NCI-H446 (cell line): ENCODE measurements at places on chromosomes 1 and 21.

GRCh38 chr21:31503939-31504338, 155.6 kb upstream of the SOD1 start:
- DNase-seq = no peak

- DNase-seq = peak; percentile 1
Observed at GRCh38 chr1:30034627-30035521, 688.5 kb downstream of the MATN1 start.

DNA sequence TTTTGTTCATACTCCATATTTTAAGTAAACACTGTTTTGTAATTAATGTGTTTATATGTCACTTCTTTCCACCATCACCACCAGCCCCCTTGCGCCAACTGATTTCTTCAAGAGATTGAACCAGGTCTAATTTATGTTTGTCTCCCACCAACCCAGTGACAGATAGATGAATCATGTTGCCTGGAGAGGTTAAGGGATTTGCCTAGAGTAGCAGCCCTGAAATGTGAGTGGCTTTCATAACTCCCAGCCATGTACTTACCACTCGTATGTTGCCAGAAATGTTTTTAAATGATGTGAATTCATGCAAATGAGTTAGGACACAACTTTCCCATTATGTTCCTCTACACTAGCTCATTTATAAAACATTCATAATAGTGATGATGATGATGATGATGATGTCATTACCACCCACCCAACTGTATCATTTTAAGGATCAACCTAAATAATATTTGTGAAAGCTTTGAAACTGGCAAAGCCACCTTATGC, 86.9 kb downstream of the LRRC8D start:
- DNase-seq = no peak

DNA sequence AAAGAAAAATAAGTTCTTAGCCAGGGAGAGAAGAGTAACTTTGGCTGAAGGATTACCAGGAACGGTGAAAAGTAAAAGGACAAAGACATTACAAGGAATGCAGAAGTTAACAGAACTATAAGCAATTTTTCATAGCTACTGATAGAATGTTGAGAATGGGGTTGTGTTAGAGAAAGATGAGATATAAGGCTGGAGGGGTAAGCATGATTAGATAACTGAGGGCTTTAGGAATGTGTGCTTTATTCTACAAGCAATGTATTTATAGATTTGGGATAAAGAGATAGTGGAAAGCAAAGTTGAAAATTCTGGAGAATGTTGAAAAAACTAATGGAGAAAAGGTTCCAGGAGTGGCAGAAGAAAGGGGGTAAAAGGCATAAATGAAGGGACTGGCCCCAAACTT, 65.4 kb upstream of the PTCH2 start:
- DNase-seq = no peak

- peak; percentile 28 for DNase-seq
Observed at GRCh38 chr1:1116701-1117468, 996 bp upstream of the C1orf159 start.

DNA sequence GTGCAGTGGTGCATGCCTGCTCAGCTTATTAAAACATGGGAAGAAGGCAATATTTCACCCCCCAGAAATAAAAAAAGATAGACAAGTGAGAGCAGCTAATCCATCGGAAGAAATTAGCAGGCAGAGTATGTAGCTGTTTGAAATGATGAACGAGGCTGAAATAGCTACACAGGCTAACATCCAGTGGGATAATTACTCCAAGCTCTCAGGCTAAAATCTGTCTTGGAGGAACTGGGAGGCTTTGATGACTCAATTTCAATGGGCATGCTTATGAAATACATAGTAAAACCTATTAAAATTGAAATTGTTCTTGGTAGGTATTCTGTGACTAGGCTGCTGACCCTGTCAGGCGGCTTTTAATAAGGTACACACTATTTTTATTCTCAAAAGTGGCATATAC, 84.1 kb upstream of the RRP15 start:
- no peak for DNase-seq

GRCh38 chr1:201655243-201655642, 116.3 kb downstream of the NAV1 start:
- DNase-seq = no peak

DNA sequence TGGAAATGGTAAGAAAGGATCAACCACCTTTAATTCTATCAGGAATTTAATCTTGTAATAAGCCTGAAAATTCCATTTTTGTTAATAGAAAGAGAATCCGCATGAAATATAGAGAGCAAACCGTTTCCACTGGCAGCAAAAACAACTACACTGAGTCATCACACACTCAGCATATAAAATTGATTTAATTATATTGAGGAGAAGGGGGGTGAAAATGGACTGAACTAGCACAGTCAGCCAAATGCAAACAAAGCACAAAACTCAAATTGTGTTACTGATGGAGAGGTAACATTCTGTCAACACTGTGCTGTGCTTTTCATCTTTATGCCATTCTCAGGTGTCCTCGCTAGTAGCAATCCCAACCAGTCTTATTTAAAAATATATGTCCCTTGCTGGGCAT, 1583.9 kb downstream of the MRPL39 start:
- no peak for DNase-seq

GRCh38 chr1:117146575-117147340, 25.2 kb upstream of the TRIM45 start:
- DNase-seq = peak; percentile 87

GRCh38 chr21:14271053-14271452, 55.1 kb downstream of the RBM11 start:
- no peak for DNase-seq

DNA sequence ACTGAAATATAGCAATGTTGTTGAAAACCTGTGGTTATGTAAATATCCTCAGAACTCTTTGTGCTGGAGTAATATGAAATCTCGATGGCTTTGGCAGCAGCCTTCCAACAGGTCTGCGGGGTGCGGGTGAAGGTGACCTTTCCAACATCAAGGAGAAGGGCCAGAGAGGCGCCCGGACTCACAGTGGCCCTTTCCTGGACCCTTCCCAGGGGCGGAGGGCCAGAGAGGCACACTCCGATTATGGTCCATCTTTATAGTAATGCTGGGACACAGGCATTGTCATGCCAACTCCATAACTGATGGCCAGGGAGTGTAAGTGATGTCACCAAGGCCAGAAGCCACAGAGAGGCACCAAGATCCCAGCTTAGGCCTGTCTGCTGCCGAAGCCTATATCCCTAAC, 18.1 kb downstream of the SLC37A1 start:
- DNase-seq = no peak

DNA sequence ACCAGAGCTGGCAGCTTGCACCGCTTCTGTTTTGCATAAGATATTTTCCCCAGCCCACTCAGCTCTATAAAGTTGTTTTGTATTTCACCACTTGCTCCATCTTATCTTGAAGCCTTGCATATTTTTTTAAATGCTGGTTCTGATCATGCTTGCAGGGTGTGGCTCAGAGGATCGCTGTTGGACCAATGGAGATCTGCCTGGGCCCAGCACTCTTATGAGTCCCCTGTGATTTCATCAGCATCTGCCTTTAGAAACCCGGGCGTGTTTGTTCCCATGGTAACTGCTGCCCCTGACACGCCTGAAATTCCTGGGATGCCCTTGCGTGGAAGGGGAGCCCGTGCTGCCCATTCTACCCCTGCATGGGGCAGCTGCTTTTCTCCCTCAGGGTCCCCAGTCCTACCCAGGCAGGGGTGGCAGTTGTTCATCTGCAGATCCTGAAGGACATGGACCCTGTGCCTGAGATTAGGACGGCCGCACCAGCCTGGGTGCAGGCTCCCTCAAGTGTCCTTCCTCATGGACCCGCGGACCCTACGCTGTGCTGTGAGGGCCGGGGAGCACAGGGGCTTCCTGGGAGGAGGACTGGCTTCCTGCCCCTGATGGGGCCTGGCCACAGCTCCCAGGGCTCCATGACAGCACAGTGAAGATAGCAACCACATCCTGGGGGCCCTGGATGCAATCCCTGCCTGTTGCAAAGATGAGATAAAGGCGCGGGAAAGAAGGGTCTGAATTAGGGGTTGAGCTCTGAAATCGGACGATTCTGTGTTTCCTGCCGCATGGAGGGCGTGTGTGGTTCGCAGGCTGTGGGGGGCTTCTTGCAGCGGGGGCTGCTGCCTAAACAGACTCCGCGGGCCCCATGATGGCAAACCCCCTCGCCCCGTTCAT, 226.5 kb downstream of the SDCCAG8 start:
- no peak for DNase-seq

GRCh38 chr1:226001963-226002666, 3.0 kb upstream of the SDE2 start:
- DNase-seq = peak; percentile 70

- DNase-seq = no peak
Observed at GRCh38 chr1:78370356-78370755, 120.4 kb upstream of the PTGFR start.

- DNase-seq = no peak
Observed at GRCh38 chr1:77958391-77958790, 20.5 kb downstream of the FUBP1 start.

- DNase-seq = no peak
Observed at GRCh38 chr1:172224871-172225270, 195.6 kb upstream of the C1orf105 start.

DNA sequence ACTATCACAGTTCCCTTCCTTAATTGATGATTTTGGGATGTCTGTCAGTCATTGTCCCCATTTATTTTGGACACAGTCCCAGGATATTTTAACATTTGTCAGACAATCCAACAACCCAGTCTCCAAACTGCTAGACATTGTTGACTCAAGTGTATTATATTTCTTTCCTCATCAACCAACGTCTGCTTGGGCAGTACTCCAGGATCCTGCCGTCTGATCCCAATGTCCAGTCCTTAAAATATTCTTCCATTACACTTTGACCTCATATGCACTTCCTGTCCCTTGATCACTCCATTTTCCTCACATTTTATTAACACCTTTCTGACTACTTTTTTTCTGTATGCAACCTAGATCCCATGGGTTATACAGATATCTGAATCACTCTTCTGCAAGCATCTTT, 39.8 kb upstream of the KIAA0040 start:
- peak; percentile 33 for DNase-seq

- DNase-seq = no peak
Observed at GRCh38 chr1:224631462-224632115, 15.5 kb downstream of the CNIH3 start.

GRCh38 chr1:149846593-149847466, 52.5 kb upstream of the BOLA1 start:
- no peak for DNase-seq

DNA sequence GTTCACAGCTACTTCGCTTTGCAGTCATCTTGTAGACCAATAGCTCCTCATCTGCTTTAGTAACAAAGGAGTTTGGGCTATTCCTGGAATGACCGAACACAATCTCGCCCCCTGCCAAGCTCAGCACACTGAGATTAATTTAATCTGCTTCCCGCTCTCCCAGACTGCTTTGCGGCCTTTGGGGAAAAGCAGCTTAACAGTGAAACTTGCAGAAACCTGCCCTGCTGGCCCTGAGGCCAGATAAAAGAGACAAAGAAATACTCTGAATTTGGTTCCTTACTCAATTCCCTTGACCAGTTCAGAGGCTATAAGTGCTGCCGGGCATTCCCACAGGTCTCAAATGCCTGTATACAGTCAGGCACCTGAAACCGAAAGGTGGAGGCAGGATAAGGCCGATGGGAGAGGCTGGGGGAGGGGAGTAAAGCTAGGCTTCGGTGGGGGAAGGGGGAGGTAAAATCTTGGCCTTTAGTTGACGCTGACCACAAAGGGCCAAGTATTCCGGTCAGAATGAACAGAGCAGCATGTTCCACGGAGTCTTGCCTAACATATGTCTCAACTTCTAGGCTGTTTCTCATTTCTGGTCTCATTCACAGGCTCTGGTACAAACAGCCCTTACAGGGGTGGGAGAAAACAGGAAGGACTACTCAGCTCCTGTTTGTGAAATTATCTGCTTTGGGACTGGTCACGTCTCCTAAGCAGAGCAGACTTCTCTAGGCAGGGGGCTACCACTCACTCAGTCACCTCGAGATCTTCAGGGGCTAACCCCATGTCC, 17.7 kb upstream of the A3GALT2 start:
- DNase-seq = no peak
